Stimulated activated CD8-positive, alpha-beta memory T cell treated with anti-CD3 and anti-CD28 coated beads, Interleukin-4, amount 100 ng/mL, for 24 hours (primary cell): ENCODE measurements at places on chromosomes 1 and 21.

- no peak for DNase-seq
Measured at GRCh38 chr1:68217060-68217554, 15.2 kb downstream of the WLS start.

GRCh38 chr1:93395195-93395594 lies 49.5 kb downstream of the DR1 start:
- no peak for DNase-seq

GRCh38 chr1:166089804-166090203 lies 77.0 kb downstream of the FAM78B start:
- no peak for DNase-seq

DNA sequence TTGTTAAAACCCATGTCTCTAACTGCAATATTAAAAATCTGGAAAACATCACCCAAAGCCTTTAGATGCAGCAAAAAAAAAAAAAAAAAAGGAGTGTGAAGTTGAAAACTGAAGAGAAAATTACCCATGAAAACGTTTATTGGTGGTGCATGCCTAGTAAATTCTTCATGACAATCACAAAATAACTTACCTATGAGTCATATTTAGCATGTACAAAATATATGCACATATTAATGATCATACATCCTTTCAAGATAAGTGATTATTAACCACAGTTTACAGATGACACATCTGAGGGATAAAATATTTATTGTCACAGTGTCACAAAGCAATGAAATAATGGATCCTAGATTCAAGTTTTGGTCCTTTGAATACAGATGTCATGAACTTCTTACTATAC lies 505.2 kb upstream of the NR5A2 start:
- no peak for DNase-seq

GRCh38 chr1:39103328-39104157 lies 77.4 kb downstream of the NDUFS5 start:
- no peak for DNase-seq

- no peak for DNase-seq
Measured at GRCh38 chr1:219913005-219913770, 15.2 kb downstream of the SLC30A10 start.

- no peak for DNase-seq
Measured at GRCh38 chr1:212498283-212499040, 65.7 kb downstream of the NENF start.

DNA sequence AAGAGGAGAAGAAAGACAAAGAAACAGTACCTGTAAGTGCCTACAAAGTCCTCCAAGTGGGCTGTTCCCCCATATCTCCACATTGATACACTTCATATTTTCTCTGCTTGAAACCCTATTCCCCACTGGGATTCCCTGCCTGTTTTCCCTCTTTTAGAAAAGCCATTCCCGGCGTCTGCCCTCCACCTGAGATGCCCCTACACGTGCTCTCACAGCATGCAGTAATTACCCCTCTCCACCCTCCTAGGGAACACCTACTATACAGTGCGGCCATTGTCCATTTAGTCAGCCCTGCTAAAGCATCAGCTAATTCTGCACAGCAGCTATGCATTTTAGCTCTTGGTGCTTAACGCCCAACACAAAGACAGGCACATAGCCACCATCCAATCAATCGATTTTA lies 135.7 kb upstream of the TIAM1 start:
- no peak for DNase-seq

DNA sequence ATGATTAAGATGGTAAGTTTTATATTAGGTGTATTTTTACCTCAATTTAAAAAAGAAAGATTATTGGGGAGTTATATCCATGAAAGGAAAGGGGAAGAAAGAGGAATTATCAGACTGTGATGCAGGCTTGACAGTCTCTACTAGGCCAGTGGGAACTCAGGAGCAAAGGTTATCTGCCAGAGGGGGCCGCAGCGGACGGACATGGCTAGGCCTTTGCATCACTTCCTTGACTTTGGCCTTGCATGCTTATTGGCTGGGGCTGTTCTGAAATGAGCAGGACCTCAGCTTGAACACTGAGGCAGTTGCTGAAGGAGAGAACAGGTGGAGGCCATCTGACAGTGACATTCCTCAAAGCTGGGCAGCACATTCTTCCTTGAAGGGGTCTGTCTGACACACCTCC lies 150.9 kb downstream of the CYYR1 start:
- DNase-seq: no peak

- DNase-seq: no peak
Measured at GRCh38 chr1:43238991-43239469, 30.8 kb upstream of the TMEM125 start.

GRCh38 chr1:179178183-179178582 lies 51.3 kb downstream of the ABL2 start:
- no peak for DNase-seq

GRCh38 chr21:37278199-37278598 lies 11.1 kb upstream of the VPS26C start:
- no peak for DNase-seq

DNA sequence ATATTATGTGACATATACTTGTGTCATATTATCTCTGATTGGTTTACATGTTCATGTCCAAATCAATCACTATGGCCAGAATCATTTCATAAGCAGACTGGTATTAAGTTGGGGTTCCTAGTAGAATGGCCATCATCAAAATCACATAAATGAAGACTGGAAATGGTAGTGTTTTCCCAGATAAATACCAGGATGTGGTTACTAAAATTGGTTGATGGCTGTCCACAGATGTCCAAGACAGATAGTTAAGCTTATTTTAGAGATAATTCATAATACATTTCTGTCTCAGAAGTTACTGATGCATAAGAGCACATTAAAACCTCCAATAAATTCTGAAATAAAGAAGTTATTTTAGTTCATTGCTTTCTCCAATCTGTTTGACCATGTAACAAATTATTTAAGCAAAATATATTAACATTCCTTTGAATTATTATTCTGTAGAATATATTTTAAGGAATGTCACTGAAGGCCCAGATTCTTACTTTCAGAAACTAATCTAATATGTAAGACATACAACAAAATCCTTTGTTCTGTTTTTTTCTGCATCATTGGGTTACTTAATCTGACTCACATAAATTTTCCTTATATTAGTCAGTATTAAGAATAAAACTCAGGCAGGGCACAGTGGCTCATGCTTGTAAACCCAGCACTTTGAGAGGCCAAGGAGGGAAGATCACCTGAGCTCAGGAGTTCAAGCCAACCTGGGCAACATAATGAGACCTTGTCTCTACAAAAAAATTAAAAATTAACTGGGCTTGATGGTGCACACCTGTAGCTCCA lies 483.9 kb downstream of the PTPRC start:
- no peak for DNase-seq

DNA sequence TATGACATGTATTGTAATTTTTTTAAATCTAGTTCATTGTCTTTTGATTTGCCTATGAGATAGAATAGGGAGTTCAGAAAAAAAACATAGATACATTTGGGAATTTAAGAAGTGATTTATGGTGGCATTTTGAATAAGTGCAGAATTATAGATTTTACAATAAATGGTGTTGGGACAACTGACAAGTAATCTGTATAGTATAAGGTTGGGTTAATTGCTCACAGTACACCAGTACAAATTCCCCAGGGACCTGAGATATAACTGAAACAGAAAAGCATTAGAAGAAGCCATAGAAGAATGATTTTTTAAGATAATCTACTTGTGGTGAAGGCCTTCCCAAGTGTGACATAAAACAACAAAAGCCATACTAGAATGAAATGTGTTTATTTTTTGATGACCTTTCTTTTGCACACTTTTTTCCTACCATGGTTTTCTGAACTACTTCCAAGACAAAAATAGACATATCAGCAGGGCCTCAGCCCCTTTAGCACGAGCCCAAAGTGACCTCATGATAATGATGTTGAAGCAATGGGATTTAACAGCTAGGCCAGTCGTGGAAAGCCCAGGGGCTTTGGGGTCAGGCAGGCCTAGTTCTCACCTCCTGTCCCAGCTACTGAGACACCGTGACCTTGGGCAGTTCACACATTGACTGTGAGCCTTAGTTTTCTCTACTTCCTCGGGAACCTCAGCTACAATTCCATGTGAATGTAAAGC lies 87.4 kb downstream of the GREM2 start:
- no peak for DNase-seq

DNA sequence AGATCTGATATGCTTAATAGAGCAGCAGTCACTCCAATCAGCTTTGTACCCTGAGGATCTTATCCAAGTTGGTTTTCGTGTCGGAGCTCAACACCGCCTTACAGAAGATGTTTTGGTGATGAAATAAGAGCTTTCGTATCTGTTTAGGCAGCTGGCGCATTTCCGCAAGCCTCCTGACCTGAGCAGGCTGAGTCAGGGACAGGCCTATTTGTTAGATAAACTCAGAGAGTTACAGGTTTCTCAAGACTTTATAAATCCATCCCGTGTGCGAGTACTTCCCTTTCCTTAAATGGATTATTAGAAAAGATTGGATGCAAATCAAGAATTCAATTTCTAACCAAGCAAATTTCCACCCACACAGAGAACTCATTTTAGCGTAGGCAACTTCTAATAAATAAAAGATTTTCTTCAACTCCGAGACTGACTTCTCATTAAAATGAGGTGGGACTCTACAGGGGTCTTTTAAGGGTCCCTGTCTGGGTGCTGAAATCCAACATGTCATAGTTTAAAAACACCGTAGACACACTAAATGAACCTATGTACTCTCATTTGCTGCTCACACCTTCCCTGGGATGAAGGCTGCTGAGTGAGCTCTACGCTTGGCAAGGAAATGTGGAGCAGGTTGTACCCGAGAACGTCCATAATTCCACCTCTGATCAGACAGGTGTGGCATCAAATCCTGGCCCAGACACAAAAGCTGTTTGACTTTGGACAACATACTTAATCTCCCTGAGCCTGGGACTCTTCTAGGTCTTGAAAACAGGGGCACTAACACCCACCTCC lies 106.9 kb upstream of the F3 start:
- no peak for DNase-seq

- DNase-seq: no peak
Measured at GRCh38 chr1:219581766-219582165, 31.1 kb downstream of the ZC3H11B start.

- no peak for DNase-seq
Measured at GRCh38 chr1:14713077-14713476, 114.6 kb downstream of the KAZN start.

GRCh38 chr1:212630158-212630900 lies 21.8 kb downstream of the ATF3 start:
- DNase-seq: peak; percentile 50

DNA sequence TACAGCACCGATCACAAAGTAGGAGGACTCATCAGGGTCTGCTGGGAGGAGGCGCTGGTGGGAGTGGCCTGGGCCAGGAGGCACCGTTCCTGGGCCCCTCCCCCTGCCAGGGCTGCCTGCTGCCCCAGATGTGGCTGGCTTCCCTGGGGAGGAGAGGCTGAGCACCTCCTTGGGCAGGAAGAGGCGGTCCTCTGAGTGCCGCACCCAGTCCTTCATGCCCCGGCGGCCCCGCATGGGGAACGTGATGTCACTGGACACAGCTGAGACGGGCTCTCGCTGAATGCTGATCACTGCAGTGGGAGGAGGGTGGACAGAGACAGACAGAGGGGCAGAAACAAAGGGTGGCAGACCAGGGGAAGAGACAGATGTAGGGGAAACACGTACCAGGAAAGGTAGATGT lies 24.8 kb downstream of the ADGRB2 start:
- DNase-seq: no peak

DNA sequence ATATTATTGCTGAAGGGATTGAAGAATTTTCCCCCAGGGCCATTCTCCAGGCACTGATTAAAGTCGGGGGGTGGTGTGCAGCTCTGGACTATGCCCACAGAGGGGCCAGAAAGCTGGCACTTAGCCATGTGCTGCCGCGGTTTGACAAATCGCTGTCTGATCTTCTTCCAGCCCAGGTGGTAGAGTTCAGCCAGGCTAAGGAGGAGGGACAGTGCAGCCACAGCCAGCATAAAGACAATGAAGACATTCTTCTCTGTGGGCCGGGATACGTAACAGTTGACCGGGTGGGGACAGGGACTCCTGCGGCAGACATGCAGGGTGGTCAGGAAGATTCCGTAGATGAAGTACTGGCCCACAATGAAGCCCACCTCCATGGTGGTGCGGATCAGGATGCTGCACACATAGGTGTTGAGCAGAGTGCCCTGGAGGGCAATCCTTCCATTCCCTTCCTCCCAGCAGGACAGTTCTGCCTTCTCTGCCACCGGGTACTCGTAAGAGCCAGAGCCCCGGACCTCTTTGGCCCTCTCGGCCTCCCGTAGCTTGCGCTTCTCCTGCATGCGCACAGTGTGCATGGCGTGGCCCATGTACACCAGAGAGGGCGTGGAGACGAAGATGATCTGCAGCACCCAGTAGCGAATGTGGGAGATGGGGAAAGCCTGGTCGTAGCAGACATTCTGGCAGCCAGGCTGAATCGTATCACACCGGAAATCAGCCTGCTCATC lies 1.9 kb downstream of the GJA5 start:
- DNase-seq: no peak

DNA sequence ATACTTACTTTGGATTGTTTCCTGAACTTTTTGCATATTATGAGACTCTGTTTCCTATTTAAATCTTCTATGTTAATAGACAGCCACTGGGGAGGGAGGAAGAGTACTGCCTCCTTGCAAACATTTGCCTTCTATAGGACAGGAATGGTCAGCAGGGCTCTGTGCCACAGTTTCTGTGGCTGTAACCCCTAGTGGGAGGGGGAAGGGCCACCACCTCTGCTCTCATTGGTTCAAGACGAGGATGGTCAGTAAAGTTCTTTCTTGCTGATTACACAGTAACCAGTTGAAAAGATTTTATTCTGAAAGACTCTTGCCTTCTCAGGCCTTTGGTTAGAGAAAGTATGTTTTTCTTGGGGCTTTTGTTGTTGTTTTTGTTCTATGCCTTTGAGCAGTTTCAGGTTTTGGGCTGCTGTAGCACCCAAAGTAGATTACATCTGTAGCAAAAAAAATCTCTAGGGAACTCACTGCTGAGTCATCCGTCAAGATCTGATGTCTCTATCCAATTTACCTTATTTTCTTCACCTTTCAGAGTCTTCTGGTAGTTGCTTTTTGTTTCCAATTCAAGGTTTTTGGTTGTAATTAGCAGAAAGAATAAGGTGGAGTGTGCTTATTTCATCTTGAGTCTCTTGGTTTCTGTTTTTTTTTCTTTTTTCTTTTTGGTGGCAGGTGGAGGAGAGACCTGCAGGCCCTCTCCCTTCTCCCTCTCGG lies 23.1 kb downstream of the SLC35A3 start:
- no peak for DNase-seq

DNA sequence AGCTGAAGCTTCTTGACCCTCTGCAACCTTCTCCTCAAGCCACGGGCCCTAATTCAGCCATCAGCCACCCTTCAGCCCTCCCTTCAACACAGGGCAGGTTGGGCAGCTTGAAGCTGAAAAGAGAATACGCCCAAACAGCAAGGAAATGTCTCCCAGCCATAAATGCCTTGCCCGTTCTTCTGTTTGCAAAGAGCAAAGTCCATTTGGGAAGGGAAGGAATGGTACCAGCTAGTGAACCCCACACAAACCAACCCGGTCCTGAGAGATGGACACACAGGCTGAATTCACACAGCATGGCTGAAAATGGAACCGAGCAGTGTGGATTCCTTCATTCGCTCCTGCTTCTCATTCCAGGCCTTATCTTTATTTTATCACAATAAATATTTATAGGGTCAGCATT lies 11.5 kb downstream of the PLEKHA6 start:
- no peak for DNase-seq

GRCh38 chr1:210685295-210685650 lies 356.6 kb downstream of the HHAT start:
- no peak for DNase-seq

- DNase-seq: no peak
Measured at GRCh38 chr1:55592122-55592521, 377.0 kb upstream of the USP24 start.
